Eye (tissue), 1 donor: ENCODE measurements at places on chromosomes 6 and 20.

- DNase-seq: no peak
Measured at GRCh38 chr6:157685596-157686280, 137.3 kb upstream of the SNX9 start.

- no peak for DNase-seq
Measured at GRCh38 chr6:130018744-130019325, 454 bp downstream of the L3MBTL3 start.

DNA sequence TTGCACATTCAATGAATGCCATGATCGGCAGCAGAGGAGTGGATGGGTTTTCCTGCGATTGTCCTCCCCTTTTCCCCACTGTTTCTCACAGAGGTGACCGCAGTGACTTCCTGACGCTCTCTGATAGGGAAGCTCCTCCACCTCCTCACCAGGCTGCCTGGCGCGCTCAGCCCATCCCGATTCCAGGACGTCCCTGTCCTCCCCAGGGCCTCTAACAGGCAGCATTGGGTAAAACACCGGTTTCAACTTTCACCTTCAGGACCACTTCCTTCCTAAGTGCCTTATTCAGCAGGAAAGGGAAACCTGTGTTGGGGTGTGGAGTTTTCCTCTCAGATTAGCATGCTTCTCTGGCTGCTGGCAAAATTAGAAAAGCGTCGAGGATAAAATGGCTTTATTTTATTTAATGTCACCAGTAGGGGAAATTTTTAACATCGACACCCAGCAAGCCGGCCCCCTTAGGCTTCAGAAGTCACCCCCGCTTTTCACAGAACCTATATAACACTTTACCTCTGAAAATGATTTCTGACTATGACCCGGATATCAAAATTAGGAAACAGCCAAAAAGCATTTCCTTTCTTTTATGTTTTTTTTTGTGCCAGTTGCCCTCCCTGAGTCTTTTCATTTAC, 570.4 kb upstream of the GJE1 start:
- DNase-seq: peak; percentile 60

- DNase-seq: no peak
Measured at GRCh38 chr6:131914234-131914633, 36.9 kb downstream of the CCN2 start.

- DNase-seq: no peak
Measured at GRCh38 chr6:62452586-62452985, 166.6 kb upstream of the KHDRBS2 start.
